Endothelial cell (in vitro differentiated cells): ENCODE measurements at places on chromosomes 1 and 21.

GRCh38 chr1:66330722-66331141 lies 203.2 kb upstream of the SGIP1 start:
- DNase-seq, result no peak

DNA sequence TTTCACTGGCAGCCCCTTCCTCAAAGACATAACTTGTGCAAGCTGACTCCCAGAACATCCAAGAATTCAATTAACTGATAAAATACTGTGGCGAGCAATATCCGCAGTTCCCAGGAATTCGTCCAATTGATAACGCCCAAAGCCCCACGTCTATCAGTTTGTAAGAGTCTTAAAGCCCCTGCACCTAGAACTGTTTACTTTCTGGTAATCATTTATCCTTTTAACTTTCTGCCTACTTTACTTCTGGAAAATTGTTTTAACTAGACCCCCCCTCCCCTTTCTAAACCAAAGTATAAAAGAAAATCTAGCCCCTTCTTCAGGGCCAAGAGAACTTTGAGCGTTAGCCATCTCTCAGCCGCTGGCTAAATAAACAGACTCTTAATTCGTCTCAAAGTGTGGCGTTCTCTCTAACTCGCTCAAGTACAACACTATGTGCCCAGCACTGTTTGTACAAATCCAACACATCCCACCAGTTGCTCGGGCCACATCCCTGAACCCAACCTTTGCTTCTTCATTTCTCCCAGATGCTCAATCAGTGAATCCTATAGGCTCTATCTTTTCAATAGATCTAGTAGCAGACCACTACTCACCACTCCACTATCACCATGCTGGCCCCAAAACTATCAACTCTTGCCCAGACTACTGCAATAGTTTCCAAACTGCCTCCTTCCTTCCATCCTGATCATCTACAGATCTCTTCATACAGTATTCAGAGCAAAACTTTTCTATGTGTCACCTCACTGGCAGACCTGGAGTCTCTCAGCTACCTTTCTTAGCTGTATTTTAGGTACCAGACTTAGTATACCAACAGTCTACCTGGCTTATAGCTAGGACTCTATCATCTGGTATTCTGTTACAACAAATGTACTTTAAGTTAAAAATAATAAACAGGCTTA lies 3.3 kb upstream of the CHD1L start:
- DNase-seq, result no peak

DNA sequence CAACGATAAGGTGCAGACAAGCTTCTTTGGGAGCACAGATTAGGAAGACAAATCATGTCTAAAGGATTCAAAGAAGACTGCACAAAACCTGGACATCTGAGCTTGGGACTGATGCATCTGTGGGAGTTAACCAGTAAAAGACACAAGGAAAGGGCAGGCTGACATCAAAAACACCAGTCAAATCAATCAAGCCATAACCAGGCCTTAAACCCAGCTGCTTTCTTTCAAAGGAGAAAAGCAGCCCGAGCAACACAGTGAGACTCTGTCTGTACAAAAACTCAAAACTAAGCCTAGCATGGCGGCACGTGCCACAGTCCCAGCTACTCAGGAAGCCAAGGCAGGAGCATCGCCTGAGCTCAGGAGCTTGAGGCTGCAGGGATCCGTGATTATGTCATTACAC lies 411.6 kb downstream of the SMYD3 start:
- no peak for DNase-seq

- DNase-seq, result no peak
These were observed 1.7 kb downstream of the PIP5K1A start for GRCh38 chr1:151199873-151200581.

DNA sequence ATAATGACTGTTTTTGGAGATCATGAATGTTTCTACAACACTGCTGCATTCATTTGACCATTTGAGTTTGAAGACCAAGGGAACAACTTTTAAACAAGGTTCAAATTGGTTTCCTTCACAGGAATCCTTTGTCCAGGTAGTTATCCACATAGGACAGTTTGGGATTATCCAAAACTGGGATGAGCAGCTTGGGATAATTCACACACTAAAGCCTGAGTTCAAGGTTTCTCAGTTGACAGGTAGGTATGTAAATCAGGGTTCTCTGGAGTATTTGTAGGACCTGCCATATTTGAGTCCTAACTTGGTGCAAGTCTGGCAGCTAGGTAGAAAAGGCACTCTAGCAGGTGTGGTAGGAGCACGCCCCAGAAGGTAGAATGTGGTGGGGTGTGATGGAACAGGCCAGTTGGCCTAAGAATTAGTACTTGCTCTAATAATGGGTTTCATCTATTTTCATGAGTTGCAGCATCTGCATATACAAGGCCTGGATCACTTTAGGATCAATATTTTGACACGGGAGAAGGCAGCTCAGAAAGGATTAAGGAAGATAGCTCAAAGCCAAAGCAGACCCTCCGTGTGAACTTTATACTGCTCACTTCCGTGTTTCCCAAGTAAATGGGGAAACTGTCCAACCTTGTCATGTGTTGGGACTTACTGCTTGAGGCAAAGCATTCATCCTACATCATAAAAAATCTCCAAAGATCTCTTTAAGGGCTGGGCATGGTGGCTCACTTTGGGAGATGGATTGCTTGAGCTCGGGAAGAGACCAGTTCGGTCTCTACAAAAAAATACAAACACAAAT lies 14.1 kb upstream of the RAB42 start:
- DNase-seq, result no peak

DNA sequence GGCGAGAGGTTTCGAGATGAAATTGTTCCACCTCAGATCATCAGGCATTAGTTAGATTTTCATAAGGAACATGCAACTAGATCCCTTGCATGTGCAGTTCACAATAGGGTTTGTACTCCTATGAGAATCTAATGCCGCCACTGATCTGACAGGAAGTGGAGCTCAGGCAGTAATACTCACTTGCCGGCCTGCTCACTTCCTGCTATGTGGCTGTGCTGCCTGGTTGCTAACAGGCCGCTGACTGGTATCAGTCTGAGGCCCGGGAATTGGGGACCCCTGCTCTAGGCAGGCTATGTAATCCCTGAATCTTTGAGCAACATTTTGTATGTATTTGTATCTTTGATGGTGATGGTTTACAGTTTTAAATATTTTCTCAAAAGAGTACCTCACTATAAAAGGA lies 32.5 kb downstream of the XKR8 start:
- DNase-seq, result peak; percentile 20

DNA sequence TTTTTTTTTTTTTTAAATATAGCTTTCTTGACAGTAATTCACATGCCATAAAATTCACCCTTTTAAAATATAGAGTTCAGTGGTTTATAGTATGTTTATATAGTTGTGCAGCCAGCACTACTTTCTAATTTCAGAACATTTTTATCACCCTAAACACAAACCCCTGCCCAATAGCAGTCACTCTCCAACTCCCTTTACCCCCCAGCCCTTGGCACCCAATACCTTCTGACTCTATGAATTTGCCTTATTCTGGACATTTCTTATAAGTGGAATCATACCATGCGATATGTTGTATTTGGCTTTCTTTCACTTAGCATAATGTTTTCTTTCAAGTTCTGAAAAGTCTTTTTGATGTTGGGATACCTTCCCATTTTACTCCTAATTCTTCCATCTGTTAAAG lies 42.5 kb upstream of the NEXN start:
- no peak for DNase-seq

DNA sequence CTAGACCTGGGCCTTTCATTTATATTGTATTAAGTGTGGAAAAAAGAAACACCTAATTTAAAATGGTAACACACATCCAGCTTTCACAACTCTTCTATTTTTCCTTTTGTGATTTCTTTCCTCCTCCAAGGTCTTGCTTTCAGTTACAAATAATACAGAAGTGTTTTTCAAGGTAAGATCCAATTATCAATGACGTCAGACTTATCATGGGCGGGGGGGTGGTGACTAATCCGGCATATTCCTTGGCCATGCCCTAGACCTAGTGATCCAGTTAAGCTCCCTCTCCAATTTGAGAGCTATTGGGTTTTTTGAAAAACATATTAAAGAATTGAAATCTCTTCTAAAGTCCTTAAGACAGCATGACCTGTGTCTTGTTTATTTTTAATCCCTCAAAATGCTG lies 669.9 kb upstream of the NR5A2 start:
- DNase-seq, result no peak

DNA sequence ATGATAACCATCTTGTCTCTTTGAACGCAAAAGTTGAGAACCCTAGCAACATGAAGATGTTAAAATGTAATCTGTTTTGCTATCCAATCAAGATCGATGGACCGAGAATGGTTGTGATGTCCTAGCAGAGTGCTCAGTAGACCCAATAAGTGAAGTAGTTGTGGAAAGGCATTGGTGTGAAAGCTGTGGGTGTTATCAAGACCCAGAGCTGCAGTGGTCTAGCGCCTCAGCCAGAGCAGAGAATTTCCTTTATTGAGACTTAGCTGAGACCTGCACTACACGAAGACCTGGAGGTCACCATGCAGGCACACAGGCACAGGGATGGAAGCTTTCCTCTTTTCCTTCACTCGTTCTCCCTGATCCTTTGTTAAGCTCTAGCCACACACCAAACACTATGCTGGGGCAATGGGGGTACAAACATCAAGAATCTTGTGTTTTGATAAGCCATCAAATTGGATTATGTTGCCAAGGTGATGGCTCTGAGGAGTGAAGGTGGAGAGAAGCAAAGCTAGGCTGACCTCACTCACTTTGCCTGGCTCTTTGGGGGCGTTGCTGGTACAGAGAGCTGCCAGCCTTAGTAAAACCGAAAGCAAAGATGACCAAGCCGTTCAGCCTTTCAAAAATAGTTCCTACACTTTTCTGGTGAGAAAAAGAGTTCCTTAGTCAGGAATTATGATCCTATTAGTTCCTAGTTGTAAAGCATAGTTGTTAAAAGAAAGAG lies 24.1 kb downstream of the METTL13 start:
- no peak for DNase-seq

DNA sequence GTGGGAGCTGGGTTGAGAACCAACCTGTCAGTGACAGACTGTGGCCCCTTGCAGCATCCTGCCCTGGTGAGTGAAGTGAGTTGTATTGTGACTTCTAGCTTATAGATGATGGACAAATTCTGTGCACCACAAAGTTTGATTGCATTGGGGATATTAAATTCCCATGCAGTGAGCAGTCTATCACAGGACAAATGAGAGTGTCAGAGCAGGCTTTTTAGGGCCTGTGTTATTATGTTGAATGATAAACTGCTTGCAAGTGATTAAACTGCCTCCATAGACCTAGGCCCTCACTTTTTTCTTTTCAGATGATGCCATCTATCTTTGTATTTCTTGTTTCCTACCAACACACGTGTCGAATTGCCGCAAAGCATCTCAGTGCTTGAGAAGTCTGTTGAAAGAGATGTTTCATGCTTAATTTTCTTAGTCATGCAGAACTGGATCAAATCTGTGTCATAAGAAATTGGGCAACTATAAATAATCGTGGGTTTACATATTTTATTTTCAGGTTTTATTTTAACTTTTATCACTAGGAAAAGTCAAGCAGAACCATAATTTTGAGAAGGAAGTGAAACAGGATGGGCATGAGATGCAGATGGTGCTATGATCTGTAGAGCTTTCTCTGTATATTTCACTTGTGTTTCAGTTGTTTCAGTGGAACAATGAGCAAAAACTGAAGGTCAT lies 199.2 kb downstream of the S1PR1 start:
- DNase-seq, result no peak

GRCh38 chr1:212158912-212159796 lies 123.6 kb downstream of the DTL start:
- DNase-seq, result no peak

GRCh38 chr1:215076322-215076721 lies 6.2 kb upstream of the KCNK2 start:
- DNase-seq, result peak; percentile 49

GRCh38 chr1:213983493-213984386 lies 4.0 kb upstream of the PROX1 start:
- no peak for DNase-seq

DNA sequence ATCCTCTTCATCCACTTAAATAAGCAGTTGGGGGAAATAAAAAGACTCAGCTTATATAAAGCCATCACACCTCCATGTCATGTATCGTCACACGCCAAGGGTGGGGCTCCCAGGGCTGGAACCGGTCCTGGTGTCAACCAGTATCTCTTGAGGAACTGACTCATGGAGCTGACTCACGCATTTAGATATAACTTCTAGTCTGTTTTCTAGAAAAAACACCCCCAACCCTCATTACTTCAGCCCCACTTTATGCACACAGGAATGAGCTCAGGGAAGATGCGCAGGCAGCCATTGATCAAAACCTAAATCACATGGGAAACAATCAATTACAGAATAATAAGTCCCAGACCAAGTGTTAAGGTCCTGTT lies 6.9 kb upstream of the IL22RA1 start:
- DNase-seq, result no peak

GRCh38 chr1:235087906-235088305 lies 40.7 kb downstream of the TOMM20 start:
- no peak for DNase-seq

DNA sequence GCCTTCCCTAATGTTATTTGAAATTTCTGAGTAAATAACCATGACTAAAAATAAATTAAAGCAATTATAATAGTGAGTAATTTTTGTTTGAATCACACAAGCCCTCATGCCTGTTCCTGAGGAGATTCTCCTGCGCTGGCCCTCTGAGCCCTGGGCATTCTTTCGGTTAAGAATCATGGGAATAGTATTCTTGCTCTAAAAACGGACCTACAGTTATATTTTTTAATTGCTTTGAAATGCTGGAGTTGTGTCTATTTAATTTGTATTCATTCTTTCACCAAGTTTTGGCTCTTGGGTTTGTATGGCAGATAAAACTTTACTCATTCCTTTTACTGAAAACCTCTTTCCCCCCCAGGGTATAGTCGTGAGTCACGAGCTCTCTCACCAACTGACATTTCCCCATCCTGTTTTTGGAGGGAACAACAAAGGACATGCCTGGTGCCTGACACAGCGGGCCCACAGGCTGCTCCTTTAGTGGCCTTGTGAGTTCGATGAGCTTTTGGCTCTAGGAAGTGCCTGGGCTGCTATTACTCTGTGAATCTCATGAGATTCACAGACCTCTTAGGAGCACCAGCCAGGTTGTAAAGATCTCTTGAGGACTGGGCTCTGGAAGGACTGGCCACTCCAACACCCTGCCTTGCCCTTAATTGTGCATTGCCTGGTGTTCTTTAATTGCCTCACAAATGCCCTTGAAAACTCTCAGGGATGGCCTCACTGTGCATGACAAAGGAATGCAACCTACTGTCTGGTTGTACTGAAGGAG lies 58.6 kb downstream of the DDR2 start:
- DNase-seq, result peak; percentile 51

DNA sequence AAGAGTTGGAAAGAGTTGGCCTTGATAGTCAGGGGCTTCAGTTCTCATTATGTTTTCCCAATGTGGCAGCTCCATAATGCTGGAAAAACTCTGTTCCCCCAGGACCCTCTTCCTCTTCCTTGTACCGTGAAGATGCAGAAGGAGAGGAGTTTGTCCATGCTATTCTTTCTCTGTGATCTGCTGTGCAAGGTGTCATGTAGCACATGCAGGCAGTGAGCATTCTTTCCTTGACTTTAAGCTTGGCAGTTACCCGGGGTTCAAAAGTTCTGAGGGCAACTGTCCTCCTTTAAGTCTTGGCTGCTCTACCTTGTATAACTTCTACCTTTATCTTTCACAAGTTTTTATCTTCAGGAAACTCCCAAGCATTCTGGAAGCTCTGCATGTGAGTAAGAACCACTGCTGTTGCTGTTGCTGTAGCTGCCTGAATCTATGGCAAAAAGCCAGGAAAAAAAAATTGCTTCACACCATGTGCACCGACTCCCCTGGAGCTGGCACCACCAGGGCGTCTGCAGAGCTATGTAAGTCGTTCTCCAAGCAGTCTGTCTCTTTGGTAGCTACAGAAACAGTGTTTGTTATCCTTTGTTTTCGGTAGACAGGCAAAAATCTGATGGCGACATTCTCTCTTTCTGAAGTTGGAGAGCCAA lies 42.7 kb upstream of the SLC16A1 start:
- DNase-seq, result no peak
